Neural crest cell (in vitro differentiated cells): ENCODE measurements at places on chromosomes 3 and 15. TPM values are rescaled to one million over a fixed set of nuclear protein-coding genes. Genes with fewer than 3 reads are reported as not detected.

The CCDC191 gene
- total RNA-seq = 4.5 and 5.4 TPM in 2 replicates

The SLC28A2 gene
- not detected in 2 replicates for total RNA-seq

The PAK6 gene
- total RNA-seq = 0.28 and 0.93 TPM in 2 replicates

The PLXNA1 gene
- 90.4 and 94.0 TPM in 2 replicates for total RNA-seq

The ZNF502 gene
- not detected in 2 replicates for total RNA-seq

The CLEC3B gene
- not detected in 2 replicates for total RNA-seq

The LSMEM2 gene
- not detected in 2 replicates for total RNA-seq
